ENCODE measurements at places on chromosomes 3 and 15.

DNA sequence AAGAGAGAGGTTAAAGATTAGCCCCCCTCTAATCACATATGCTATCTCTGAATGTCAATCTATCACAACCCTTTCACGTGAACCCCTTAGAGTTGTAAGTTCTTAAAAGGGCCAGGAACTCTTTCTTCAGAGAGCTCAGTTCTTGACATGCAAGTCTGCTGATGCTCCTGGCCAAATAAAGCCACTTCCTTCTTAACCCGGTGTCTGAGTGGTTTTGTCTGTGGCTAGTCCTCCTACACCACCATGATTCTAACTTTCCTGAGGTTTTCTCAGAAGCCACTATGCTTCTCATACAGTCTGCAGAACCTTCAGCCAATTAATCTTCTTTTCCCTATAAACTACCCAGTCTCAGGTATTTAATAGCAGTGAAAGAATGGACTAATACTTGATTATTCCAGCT is 231.1 kb upstream of the CNTN6 start:
- DNase-seq, result no peak

DNA sequence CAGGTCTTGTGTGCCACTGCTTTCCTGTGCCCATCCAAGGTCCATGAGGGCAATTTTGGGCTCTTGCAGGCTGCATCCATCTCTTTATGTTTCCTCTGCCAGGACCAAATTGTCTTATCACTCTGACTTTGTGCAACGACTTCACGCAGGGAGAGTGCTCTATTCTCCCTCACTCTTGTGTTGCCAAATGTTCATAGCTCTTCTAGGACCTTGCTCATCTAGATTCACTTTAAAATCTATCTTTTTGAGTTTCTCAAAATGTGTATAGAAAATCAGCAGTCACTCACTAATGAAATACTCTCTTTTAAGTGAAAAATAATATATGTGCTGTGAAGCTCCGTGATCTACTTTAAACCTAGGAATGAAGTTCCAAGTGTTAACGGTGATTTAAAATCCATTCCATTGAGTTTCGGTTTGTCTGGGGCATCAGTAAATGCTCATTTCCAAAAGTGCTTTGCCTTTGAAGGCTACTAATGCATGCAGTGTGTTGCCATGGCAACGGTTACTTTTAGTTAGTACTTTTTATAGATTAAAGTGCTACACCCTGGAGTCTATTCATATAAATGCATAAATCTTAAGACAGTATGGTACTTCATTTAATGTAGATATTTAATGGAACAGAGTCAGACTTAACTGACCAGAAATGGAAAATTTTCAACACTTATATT is 46.6 kb upstream of the GOLGA8J start:
- no peak for DNase-seq

- no peak for DNase-seq
Observed at GRCh38 chr3:171811295-171811912, 1.1 kb upstream of the PLD1 start.

- DNase-seq, result no peak
Observed at GRCh38 chr3:181722156-181722555, 10.4 kb downstream of the SOX2 start.

DNA sequence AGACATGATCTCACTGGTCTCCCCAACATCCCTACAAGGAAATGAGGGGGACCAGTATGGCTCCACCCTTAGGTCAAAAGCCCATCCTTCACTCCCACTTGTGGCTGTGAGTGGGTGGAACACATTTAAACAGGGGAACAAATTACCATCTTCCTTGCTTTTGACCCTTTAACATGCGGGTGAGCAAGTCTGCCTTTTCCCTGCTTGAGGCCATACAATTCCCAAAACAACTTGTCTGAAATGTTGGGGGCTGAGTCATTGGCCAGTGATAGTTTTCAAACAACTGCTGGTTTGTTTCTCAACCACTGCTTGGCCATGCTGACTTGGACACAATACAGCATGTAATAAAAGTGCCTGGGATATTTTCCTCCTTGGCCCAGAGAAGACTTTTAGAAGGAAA is 39.6 kb downstream of the COL8A1 start:
- DNase-seq, result no peak

DNA sequence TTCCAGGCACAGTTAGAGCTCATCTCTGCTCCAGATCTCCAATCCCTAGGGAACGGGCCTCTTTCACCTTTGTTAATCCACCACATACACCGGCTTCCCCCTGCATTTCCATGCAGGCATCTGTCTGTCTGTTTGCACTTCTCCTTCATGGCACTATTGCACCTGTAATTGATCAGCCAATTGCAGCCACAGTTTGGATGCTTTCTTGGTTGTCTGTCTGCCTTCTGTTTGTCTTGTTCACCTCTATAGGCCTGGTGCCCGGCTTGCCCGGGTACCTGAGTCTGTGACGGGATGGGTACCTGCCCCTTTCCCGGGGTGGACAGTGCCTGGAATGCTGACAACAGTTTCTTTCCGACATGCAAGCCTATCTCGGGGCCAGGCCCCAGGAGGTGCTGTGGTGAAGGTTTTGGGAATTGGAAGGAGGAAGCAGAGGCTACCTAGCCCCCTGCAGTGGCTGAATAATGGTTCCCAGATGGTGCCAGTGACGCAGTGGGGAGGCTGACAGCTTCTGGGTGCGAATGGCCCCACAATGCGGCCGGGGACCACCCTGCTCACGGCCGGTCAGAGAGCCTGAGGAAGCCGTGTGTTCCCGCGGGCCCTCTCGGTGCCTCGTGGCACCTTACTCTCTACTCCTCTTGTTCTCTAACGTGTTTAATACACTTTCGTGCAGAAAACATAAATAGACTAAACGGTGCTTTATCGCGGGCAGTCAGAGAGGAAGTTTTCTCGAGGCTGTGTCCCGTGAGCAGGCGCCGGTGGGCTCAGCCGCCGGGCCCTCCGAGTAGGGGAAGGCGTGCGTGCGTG is 31.3 kb upstream of the RAB6B start:
- no peak for DNase-seq

DNA sequence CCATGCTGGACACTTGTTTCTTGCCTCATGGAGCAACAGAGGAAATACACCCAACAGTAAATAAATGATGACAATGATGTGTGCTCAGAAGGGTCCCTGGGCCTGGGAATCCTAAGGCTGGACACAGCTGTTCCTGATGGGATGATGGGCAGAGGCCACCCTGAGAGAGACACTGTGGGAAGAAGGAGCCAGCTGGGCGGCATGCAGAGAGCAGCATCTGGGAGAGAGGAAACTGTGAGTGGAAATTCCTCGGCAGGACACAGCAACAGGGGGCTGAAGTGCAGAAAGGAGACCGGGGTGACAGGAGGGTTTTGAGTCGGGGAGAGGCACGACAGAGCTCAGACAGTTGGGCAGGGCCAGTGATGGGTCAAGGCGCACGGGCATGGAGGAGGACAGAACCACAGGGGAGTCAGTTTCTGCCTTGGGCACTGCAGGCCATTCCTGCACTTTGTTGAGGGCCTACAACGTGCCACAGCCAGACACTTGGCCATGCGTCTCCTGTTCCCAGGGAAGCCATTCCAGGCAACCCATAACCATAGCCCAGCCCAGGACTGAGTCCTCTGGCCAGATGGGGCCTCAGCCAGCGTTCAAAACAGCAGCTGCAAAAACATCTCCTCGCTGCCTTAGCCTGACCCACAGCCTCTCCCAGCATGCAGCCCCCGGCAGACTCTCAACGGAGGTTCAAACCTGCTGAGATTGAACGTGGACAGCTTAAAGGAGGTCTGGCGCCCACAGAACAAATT is 36.7 kb upstream of the SLC6A1 start:
- DNase-seq, result no peak

All from D341Med (cell line).